ENCODE measurements at places on chromosomes 6 and 20. TPM values are rescaled to one million over a fixed set of nuclear protein-coding genes. Genes with fewer than 3 reads are reported as not detected.

GJA10 gene
- total RNA-seq = not detected

ZBTB24 gene
- 3.0 TPM for total RNA-seq

MEP1A gene
- total RNA-seq = not detected

SLC17A2 gene
- total RNA-seq = 88.1 TPM

DNA sequence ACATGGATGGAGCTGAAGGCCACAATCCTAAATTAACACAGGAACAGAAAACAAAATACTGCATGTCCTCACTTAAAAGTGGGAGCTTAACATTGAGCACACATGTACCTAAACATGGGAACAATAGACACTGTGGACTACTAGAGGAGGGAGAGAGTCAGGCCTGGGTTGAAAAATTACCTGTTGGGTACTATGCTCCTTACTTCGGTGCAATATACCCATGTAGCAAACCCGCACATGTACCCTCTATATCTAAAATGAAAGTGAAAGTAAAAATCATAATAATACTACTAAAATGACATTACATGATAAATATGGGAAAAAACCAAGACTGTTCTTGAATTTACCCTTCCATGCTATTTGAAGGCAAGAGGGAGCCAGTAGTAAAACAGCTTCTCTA, 1273.8 kb upstream of the ADGRB3 start:
- no peak for DNase-seq
- H3K27me3 ChIP-seq = no peaks in the 10 kb centered on the region
- H3K4me1 ChIP-seq = no peaks in the 10 kb centered on the region
- no peak overlapping the region for H3K27ac ChIP-seq
- H3K4me3 ChIP-seq = no peak overlapping the region
- H3K36me3 ChIP-seq = no peaks in the 10 kb centered on the region

- H3K27ac ChIP-seq = no peak overlapping the region
- no peaks in the 10 kb centered on the region for H3K27me3 ChIP-seq
- H3K36me3 ChIP-seq = no peaks in the 10 kb centered on the region
- no peak for DNase-seq
- peaks cover 3% of the 10 kb centered on the region for H3K4me1 ChIP-seq
Observed at GRCh38 chr6:144746902-144747469, 461.9 kb downstream of the UTRN start.

- H3K36me3 ChIP-seq = no peaks in the 10 kb centered on the region
- no peaks in the 10 kb centered on the region for H3K27me3 ChIP-seq
- H3K27ac ChIP-seq = peak overlapping the region; percentile 100
Observed at GRCh38 chr6:143062551-143062950, 1.9 kb downstream of the AIG1 start.

GRCh38 chr6:16837217-16837972, 76.1 kb upstream of the ATXN1 start:
- peaks cover 3% of the 10 kb centered on the region for H3K4me1 ChIP-seq
- no peak overlapping the region for H3K27ac ChIP-seq
- H3K4me3 ChIP-seq = no peak overlapping the region
- H3K36me3 ChIP-seq = no peaks in the 10 kb centered on the region
- H3K27me3 ChIP-seq = no peaks in the 10 kb centered on the region
